ENCODE measurements at places on chromosomes 1 and 21. TPM values are rescaled to one million over a fixed set of nuclear protein-coding genes. Genes with fewer than 3 reads are reported as not detected.

The ZFP69B gene
- polyA plus RNA-seq, result 2.4 TPM

The CHI3L2 gene
- 239 TPM for polyA plus RNA-seq

The NVL gene
- 19.8 TPM for polyA plus RNA-seq

The PPCS gene
- 150 TPM for polyA plus RNA-seq

The IFNLR1 gene
- 12.4 TPM for polyA plus RNA-seq

The FAM167B gene
- polyA plus RNA-seq, result 0.42 TPM

The FCN3 gene
- polyA plus RNA-seq, result not detected

The LRRC40 gene
- 5.9 TPM for polyA plus RNA-seq

The NES gene
- polyA plus RNA-seq, result not detected

GRCh38 chr1:29248409-29248808, 12.1 kb downstream of the PTPRU start:
- no peak for DNase-seq

DNA sequence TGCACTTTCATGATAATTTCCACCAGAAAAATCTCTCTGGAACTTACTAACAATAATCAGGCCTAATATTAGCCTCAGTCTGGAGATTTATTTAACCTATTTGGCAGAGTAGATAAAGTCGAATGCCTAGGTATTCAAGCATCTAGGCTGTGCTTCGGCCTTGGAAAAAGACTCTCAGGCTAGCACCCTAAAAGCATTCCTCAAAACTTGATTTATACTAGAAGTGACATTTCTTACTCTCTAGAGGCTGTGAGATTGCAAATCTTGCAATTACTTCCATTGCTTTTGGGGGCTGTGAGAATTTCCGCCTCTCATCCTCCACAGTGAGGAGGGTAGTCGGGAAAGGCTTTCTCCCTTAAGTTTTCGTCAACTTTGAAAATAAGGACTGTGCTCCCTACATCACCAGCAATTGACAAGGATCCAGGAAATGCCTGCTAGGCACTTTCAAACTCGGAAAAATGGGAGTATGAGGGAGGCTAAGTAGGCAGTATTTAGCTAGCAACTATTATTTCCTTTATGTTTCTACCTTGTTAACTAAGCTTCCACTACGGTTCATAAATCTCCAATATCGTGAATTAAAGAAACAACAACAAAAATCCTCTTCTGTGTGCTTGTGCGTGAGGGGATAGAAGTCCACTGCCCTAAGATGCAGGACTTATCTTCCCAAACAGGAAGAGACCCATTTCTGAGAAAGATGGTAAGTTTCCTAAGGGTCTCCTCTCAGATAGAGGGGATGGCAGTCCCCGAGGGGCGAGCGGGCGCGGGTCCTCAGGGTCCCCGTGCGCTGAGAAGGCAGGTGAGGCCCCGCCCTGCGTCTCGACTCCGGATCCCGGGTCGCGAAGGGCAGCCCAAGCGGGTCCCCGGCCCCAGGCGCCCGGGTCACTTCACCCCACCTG, 1.1 kb upstream of the LMO4 start:
- no peak for DNase-seq

GRCh38 chr1:59707178-59707791, 107.5 kb upstream of the HOOK1 start:
- DNase-seq, result no peak

DNA sequence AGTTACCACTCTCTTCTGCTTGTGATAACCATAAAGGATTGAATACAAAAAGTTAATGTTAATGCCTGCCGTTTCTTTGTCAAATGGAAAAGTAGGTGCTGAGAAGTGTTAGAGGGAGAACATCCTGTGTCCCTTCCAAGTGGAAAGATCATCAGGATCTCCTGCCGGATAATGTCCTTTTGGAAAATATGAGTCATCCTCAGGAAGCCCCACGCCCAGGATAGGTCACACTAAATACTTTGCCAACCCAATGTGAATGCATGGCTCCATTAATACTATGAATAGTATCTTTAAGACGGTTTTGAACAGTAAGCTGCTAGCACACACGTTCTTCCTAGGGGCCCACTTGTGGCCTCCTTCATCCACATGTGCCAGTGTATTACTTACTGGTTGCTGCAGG, 279.5 kb downstream of the ZNF326 start:
- no peak for DNase-seq

- DNase-seq, result no peak
Measured at GRCh38 chr1:34164771-34165391, at the start of gene CSMD2. Gene CSMD2 (minus strand): TSS chr1:34165230. CDS start chr1:34165097, 133 bp downstream.

- DNase-seq, result no peak
Measured at GRCh38 chr1:16924919-16925477, 3.3 kb downstream of the CROCC start.

- no peak for DNase-seq
Measured at GRCh38 chr1:53375440-53375839, 47.6 kb upstream of the LRP8 start.

GRCh38 chr21:17793246-17794123, 25.7 kb downstream of the C21orf91 start:
- DNase-seq, result no peak

DNA sequence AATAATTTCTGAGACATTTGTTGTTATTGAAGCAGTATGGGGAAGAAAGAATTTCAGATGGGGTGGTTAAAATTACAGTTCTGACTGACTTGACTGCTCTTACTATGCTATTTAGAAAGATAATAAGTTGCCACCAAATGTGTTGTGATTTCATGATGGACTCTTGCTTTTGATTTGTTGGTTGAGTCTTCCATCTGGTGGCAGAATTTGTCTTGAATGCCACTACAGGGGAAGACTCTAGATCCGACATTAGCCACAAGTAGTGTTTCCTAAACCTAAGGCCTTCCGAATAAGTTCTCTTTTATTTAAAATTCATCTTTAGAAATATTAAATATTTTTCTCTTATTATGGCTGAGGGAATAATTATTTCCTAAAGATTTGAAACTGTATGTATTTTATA, 190.9 kb upstream of the ADGRL4 start:
- no peak for DNase-seq

- DNase-seq, result no peak
Measured at GRCh38 chr1:118627435-118627834, 360.7 kb downstream of the TBX15 start.

DNA sequence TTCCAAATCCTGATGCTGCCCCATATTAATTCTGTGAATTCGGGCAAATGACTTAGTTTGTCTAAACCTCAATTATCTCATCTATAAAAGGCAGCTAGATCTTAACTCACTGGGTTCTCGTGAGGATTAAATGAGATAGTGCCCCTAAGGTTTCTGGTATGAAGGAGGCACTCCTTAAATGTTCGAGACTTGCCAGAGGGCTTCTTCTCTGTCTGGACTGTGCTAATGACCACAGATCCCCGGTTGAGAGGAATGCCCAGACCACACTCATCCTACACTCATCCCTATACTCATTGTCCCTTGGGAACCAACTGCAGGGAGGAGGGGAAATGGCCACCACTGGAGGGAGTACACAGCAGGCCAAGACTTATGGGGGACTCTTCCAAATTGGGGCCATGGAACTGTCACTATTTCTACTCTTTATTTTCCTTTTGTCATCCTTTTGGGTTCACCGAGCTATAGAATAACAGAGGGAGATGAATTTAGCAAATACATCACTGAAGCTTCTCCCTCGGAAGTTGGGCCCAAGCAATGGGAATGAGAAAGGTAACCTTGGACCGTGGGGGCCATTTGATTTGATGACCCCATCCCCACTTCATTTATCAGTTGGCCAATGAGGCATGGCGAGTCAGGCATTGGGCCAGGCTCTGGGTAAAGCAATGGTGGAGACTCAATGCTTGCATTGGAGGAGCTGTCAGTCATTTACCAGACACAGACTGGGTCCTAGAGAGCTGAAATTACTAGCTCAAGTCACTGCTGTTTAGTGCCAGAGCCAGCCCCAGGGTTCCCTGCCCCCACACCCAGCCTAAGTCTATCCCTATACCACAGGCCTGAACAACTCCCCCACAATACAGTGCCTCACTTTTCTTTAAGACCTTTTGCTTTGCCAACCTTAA, 5.1 kb downstream of the ATF3 start:
- DNase-seq, result no peak

DNA sequence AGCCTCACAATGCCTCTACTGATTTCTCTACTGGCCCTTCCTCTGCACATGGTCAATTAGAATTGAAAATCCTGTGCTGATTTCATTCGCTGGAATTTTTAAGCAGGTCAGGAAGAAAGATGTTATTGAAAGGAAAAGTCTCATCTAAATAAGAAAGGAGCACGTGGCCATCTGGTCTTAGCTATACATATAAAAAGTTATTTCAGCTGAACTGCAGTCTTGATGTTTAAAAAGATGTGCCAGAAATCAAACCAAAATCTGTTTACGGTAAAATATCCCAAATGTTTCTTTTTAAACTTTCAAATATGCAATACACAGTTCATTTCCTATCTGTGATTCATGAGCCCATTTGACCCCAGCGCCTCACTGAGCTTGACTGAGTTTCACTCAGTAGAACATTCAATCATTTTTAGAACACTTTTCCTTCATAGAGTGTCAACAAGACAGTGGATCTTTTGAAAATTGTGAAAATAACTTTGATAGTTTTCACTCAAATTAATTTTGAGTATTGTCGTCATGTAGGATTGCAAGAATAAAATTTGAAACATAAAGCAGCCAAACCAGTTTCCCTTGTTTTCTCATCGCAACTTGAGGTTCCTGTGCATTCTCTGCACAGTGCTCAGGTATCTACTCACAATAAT, 293.6 kb downstream of the PTPRC start:
- DNase-seq, result no peak

DNA sequence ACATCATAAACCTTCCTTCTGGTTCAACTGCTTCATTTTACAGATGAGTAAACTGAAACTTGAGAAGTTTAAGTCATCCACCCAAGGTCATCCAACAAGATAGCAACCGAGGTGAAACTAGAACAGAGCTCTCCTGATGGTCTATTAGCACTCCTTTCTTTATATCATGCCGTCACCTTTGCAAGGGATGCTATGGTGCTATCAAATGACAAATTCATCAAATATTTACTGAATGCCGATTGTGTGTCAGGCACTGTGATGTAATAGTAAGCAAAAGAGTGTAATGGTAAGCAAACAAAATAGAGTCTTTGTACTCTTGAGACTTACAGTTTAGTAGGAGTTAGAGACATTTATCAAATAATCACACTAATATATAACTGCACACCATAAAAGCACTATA, 14.0 kb upstream of the SGIP1 start:
- DNase-seq, result no peak

DNA sequence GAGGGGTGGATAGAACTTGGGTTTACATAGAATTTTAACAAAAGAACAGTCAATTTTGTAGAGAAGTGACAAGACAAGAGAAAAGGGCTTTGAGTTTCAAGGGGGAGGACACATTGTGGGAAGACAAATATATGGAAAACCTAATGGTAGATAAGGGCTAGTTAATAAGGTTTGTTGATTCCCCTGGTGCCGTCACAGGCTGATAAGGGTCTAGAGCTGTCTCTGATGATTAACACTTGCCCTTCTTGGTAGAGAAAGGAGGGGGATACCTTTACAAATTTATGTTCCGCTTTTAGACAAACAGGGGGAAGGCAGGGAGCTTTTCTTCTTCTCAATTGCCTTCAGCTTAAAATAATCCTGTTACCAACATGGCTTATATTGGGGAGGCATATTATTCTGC, 124.3 kb downstream of the ETS2 start:
- DNase-seq, result no peak

DNA sequence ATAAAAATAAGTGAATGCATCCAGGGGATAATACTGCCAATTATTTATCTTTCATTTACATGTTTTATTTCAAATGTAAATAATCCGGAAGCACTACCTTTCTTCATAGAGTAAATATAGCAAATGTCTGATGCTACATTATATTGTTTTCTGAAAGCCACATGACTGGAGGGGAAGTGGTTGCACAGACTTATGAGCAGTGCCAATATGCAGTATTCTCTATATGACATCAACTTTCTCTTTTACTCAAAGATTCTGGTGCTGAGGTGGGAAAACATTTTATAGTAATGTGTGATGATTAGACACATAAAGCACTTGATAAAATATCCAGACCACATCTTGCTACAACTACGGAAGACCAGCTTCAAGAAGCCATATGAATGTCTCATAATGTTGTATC, 314.7 kb downstream of the NEGR1 start:
- no peak for DNase-seq

GRCh38 chr1:51955797-51956527, 34.5 kb downstream of the RAB3B start:
- no peak for DNase-seq

GRCh38 chr1:208509072-208509471, 264.9 kb upstream of the PLXNA2 start:
- DNase-seq, result no peak

GRCh38 chr1:93839753-93840152, 39.3 kb downstream of the DNTTIP2 start:
- DNase-seq, result no peak

- DNase-seq, result no peak
Measured at GRCh38 chr1:227486559-227486958, 76.8 kb upstream of the ZNF678 start.

GRCh38 chr1:99595441-99595840, 50.5 kb upstream of the PALMD start:
- DNase-seq, result no peak

DNA sequence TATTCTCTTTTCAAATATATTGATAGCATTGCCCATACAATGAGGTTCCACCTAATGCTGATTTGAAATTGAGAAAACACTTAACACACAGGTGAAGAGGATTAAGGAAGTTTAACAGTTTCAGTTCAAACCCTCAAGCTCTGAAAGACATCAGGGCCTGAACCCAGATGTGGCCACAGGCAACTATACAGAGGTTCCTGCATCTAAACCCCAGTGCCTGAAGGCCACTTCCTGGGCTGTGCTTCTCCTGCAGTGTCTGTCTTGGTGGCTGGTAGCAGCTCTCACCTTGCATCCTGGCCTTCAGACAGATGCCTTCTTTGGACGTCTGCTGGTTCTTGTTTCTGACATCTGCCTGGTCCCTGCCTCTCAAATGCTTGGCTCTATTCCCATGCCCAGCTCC, 25.1 kb upstream of the NGF start:
- DNase-seq, result no peak

- peak; percentile 70 for DNase-seq
Measured at GRCh38 chr1:205484985-205485967, 19.2 kb upstream of the CDK18 start.

DNA sequence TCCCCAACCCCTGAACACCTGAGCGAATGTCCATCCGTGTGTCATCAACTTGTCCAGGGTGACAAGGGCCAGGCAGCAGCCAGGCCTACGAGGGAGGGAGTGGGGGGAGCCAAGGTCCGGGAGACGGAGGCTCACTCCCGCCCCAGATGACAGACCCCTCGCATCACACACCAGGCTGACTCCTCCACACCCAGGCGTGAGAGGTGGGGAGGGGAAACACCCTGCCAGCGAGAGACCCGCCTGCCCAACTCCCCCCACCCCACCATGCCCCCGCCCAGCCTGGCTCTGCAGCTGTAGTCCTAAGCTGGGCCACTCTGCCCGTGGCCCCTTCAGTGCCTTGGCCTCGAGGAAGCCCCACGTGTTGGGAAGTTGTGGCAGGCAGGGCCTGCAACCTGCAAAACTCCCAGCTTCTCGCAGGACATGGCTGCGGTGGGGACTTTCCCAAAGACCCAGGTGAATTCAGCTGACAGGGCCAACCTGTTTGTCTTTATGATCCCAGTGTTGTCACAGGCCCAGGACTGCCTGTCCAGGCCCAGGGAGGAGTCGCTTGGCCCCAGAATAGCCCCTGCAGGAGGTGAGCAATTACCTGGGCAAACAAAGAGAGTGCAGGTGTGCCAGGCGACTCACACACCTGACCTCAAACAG, 62.9 kb downstream of the RIPK4 start:
- no peak for DNase-seq
